ENCODE measurements at places on chromosomes 11 and 22.

GRCh38 chr11:93770160-93770559 is 13.9 kb upstream of the MED17 start:
- DNase-seq, result no peak

DNA sequence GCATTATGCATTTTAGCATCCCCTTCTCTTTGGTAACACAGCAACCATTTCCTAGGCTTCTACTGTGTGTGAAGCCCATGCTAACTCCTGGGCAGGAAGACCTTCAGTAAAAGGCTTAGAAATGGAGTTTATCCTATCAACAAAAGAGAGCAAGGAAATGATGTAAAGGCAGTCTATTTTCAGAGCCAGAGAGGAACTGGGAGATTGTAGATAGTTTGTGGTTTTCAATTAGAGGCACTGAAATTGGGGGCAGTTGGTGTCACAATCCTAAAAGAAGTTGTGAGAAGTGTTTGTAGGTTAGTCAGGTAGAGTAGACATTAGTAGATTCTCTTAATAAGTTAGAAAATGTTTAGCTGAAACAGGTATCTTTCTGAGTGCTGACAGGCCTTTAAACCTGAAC is 7.1 kb downstream of the ACAD8 start:
- no peak for DNase-seq

DNA sequence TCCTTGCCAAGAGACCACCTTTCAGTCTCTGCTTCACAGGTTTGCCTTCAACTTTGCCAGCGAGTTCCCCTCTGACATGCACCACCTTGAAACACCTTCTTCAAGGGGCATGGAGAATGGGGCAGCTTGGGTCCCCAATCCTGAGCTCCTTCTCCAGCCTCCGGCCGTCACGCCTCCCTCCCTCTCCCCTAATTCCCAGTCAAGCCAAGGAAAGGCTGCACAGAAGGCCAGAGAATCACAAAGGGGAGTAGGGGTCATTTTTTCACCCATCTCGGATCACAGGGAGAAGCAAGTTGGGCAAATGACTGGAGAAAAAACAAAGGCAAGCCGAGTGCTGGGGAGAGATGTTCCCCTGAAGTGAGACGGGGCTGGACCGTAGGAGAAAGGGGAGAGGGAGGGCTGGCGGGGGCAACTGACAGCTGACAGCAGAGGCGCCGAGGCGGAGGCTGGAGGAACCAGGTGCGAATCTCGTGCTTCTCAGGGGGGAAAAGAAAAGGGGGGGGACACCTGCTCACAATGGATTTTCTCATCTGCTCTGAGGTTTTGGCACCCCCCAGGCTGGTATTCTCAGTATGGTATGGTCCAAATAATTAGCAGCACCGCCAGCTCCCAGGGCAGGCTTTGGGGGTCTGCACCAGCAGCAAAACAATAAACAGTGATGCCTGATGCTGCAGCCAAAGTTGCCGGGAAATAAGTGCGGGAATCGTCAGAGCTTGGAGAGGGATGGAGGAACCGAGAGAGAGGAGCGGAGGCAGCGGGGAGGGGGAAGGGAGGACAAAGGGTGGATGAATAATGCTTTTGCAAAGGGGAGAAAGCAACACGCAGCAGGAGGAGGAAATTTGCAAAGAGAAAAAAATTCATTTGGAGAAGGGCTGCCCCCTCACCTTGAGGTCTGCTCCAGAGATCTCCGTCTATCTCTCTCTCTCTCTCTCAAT is 644 bp downstream of the YPEL4 start:
- no peak for DNase-seq

DNA sequence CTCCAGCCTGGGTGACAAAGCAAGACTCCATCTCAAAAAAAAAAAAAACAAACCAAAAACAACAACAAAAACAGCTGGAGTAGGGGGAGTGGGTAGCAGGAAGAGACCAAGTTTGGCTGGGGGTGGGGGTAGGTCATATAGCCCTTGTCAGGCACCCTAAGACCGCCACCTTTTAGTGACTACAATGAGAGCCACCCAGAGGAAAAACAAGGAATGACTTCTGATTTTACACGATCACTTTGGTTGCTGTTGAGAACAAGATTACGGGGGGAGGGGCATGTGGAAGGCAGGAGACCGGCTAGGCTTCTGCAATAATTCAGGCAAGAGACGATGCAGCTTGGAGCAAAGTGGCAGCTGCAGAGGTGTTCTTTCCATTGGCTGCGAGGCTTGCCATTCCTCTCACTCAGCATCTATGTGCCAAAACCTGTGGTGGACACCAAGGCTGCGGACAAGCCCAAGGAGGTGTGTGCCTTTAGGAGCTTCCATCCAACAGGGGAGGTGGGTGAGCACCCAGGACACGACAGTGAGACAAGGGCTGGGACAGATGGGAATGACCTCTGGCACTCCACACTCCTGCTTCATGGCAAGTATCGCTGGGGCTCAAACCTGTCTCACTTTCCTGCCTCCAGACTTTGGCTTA is 1.7 kb downstream of the RPS19BP1 start:
- no peak for DNase-seq

DNA sequence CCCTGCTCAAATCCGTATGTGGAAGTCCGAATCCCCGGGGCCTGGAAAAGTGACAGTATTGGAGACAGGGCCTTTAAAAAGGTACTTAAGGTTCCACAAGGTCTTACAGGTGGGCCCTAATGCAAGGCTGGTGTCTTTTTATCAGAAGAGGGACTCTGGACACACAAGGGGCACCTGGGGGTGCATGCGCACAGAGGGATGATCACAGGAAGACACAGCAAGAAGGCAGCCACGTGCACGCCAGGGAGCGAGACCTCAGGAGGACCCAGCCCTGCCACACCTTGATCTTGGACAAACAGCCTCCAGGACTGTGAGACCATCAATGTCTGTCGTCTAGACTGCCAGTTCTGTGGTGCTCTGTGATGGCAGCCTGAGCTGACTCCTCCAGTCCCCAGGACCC is 96.5 kb downstream of the SHANK2 start:
- DNase-seq, result no peak

DNA sequence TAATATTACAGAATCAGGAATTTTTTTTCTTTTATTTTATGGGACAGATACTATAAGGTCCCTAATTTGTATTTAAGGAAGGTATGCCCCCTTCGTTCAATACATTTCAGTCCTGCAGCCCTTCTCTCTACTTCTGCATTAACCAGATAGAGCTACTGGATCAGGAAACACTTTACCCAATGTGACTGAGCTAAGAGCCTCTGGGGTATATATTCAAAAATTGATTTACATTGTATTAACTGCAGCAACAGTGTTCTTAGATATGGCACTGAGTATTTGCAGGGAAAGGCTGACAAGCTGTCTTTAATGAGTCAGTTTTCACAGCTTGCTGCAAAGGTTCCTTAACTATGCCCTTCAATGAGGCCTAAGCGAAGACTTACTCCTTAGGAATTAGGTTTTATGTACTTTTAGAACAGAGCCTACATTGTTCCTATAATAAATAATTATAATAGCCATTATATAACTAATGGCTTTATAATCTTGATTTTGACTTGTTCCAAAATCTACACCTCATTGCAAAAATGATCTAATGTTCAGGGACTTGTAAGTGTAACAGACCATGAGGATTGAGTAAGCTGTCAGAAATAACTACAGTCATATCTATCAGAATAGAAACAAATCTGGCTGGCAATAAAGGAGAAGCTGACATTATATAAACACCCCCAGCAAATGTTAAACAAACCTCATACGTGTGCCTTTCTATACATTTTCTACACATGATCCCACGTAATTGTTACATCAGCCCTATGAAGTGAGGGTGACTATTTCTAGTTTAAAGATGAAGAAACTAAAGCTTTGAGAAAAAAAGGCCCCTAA is 55.0 kb downstream of the DDI1 start:
- DNase-seq, result no peak

DNA sequence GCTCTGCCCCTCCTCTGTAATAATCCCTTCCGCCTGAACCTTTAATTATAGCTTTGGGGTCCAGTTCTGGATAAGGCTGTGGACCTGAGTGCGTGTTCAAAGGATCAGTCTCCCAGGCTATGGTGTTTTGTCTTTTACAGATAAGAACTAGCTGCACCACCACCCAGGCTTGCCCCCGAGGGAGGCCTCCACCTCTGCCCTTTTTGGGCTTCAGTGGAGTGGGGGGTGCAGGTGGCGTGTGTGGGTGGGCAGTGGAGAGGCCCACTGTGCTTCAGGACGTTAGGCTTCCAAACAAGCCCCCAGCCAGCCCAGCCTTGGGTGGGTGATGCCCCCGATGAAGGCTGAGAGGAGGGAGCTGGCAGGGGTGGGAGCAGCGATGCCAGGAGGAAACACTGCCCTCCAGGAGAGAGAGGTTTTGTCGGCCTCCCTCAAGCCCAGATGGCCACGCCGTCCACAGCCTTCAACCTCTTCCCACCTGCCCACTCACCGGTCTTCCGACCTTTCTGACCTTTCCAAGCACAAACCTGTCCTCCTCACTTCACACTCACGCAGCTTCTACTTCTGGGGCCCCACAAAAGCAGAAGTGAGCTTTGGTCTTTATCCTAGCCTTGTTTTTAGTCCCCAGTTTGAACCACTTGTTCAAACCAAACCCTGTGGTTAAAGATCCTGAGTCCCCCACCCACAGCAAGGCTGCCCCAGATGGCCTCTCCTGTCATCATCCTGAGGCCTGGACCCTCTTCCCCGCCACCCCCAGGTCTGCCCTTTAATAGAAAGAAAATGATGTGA is 20.4 kb downstream of the PSMD13 start:
- DNase-seq, result no peak

DNA sequence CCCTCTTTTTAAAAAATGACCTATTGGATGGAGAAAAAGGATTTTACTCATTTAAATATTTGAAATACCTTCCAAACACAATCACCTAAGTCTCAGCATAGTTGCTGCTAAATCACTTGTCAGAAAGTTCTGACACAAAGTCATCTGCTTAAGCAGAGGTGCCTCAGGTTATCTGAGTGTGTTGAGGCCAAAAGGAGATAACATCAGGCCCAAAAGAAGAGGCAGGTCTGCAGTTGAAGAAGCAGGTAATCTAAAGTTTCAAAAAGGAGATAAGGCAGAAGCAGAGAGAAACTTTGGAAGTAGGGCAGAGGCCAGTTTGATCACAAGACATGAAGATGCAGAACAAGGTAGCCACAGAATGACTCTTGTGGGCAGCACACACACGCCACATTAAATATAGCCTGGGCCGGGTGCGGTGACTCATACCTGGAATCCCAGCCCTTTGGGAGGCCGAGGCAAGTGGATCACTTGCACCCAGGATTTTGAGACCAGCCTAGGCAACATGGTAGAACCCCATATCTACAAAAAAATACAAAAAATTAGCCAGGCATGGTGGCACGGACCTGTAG is 175.7 kb upstream of the API5 start:
- DNase-seq, result no peak

DNA sequence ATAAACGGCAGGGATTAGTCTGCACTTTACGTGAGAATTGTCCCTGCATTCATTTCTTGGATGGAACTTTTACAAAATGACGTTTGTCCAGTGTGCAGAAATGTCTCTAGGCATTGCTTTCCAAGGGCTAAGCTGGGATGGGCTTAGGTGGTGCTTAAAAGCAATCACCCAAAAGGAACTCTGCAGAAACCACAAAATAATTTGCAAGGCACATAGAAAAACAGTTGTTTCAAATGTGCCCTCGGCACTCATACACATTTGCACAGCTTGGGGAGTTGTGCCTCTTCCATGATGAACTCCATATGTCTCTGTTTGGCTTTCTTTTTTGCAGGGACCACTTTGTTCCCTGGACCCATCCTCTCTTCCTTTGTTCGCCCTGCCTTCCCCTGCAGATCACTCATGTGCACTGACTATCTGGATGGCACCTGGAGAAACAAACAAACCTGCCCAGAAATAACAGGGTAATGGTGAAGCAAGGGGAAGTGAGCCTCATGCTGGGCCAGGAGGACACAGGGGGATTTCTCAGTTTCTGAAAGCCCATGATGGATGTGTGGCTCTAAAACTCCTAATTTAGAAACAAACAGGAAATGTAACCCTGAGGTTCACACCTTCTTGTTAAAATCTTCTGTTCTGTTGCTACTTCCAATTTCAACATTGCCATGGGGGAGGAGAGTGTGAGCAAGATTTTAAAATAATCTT is 150.2 kb downstream of the SNX19 start:
- no peak for DNase-seq

GRCh38 chr11:122872046-122872445 is 10.5 kb upstream of the JHY start:
- no peak for DNase-seq

- DNase-seq, result no peak
These were observed 4.8 kb downstream of the SELENOM start for GRCh38 chr22:31102441-31103081.

All from NCI-H748 treated with DMSO at 0.1 percent for 48 hours (cell line).